ENCODE measurements at places on chromosomes 1 and 21.

DNA sequence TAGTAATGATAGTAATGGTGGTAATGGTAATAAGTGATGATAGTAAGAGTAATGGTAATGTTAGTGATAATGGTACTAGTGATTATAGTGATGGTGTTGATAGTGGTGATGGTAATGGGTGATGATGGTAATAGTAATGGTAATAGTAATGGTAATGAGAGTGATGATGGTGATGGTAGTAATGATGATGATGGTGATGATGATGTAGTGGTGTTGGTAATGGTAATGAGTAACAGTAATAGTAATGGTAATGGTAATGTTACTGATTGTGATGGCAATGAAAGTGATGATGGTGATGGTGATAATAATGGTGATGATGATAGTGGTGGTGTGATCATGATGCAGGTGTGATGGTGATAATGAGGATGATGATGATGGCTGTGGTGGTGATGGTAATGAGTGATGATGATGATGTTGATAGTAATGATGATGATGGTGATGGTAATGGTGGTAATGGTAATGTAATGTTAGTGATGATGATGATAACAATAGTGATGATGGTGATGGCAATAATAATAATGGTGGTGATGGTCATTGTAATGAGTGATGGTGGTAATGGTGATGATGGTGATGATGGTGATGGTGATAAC is 235.0 kb downstream of the MATN1 start:
- no peak for DNase-seq

- no peak for DNase-seq
Observed at GRCh38 chr1:3522564-3523265, 68.2 kb downstream of the ARHGEF16 start.

GRCh38 chr1:230277201-230278025 is 148.7 kb downstream of the PGBD5 start:
- no peak for DNase-seq

DNA sequence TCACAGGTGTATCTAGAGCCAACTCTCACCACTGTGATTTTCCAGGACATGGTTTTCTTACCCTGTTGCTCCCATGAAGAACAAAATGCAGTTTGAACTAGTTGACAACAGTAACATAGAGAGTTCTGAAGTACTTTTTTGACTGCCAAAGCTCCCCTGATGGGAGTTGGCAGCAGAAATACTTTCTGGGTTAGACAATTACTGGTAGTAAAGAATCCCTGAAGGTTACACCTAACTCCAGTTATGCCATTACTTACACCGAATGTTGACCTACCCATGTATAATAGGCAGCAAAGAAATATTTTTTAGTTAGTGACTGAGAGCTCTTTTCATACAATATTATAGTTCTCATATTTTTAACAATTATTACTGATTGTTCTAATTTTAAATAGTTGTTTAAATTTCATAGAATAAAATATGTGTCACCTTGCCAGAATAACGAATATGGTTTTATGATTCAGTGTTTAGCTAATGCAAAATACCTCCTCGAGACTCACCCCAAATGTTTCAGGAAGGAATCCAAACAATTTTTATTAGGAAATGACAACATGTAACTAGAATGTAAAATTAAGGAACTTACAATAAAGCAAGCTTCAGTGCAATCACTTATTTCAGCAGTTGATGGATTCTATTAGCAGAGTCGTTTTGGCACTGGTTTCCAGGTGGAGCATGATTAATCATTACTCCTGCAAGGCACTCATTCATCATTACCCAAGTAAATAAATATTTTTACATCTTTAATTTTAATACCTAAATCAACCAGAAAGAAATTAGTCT is 237.6 kb downstream of the MRPL39 start:
- no peak for DNase-seq

DNA sequence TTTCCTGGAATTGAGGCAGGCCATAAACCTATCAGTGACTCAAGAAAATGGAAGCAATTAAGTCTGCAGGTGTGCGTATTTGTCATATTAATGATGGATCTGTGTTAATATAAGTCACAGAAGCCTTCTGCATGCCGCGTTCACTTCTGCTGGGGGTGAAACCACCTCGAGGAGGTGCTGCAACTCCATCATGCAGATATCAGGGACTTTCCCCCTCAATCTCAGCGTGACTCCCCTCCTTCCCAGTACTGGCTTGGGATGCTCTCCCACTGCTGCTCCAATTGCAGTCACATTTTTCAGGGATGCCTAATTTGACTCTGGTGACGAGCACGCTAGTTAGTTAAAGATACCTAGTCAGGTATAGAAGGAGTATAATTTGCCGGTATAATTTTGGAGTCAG is 87.5 kb downstream of the ASTN1 start:
- DNase-seq: no peak

- no peak for DNase-seq
Observed at GRCh38 chr1:62068978-62069377, 125.7 kb upstream of the L1TD1 start.
